ENCODE measurements at places on chromosomes 6 and 20.

DNA sequence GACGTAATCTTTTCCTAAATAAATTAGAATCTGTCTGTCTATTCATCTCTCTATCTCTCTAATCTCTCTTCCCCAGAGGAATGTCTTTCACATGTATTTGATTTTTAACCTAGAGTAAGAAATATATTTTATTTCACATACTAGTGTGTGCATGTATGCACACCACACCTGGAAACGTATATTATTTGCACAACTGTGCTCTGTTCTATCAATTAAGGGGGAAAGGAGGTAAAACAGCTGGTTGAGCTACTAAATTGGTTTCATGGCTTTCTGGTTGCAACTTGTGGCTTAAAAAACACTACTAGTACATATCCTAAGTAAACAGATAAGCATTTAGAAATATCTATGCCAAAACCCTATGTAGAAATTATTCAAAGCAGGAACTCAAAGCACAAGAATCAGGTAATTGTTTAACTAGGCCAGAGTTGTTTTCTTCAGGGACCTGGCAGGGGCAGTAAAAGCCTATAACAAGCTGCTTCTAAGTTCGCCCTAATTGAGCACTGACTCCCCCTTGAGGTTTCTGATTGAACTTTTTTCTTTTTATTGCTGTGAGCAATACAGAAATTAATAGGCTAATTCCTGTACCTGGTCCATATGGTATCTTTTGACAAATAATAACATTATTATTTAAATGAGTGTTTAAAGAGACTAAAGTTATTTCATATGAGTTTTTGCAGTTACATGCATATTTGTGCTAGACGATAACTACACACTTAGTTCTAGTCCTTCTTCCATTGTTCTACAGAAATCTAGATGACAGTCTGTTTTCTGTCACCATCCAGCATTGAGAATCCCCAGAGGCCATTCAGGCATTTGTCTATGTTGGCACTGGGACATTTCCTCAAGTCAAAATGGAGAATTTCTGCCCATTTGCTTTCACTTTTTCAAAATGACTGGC lies 88.6 kb downstream of the MCHR2 start:
- peak; percentile 38 for DNase-seq

DNA sequence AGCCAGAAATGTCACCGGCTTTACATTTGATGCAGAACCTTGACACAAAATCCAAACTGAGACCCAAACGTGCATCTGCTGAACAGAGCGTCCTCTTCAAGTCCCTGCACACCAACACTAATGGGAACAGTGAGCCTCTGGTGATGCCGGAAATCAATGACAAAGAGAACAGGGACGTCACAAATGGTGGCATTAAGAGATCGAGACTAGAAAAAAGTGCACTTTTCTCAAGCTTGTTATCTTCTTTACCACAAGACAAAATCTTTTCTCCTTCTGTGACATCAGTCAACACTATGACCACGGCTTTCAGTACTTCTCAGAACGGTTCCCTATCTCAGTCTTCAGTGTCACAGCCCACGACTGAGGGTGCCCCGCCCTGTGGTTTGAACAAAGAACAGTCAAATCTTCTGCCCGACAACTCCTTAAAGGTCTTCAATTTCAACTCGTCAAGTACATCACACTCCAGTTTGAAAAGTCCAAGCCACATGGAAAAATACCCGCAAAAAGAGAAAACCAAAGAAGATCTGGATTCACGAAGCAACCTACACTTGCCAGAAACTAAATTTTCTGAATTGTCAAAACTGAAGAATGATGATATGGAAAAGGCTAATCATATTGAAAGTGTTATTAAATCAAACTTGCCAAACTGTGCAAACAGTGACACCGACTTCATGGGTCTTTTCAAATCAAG lies 108.4 kb downstream of the RTN4IP1 start:
- DNase-seq = no peak

- no peak for DNase-seq
These were observed 12.5 kb downstream of the GCM1 start for GRCh38 chr6:53136000-53136609.

GRCh38 chr6:145816392-145816791 lies 1.8 kb upstream of the FBXO30 start:
- no peak for DNase-seq

DNA sequence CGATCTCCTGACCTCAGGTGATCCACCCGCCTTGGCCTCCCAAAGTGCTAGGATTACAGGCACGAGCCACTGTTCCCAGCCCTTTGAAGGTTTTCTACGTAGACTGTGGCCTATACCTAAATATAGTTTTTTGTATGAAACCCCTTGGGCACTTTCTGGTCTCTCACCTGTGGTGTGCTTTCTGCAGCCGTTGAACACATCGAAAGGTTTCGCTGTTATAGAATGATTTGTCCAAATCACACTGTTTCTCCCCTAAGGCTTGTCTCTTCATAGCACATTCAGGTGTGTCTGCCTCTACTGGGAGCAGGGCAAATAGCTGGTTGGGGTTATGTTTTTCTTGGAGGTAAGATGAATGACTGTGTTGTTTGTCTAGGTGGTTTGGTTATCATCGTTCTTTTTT lies 597.9 kb downstream of the RNF144B start:
- DNase-seq = no peak

- peak; percentile 87 for DNase-seq
These were observed 14.2 kb upstream of the BNIP5 start for GRCh38 chr6:36350681-36351571.

DNA sequence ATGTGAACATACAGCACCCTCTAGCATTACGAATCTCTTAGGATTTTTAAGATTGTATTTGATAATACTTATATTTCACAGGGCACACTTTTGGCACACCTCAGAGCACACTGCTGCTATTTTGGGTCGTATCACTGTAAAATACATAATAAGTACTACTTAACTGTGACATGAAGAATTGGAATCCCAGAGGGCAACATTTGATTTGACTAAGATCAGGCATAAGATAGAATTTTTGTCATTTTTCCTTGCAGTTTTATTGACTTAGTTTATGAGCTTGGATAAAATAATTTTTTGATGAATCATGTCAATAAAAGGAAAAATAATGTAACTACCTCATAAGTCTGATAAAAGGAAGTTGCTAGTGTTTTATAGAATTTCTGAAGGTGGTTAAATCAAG lies 22.4 kb downstream of the MRS2 start:
- DNase-seq = no peak

- no peak for DNase-seq
These were observed 38.2 kb upstream of the SLCO4A1 start for GRCh38 chr20:62603907-62604785.

GRCh38 chr6:169132352-169132940 lies 121.2 kb downstream of the THBS2 start:
- peak; percentile 10 for DNase-seq

- DNase-seq = no peak
These were observed 26.7 kb upstream of the TMEM14A start for GRCh38 chr6:52644253-52644652.

- no peak for DNase-seq
These were observed 661 bp downstream of the LCA5 start for GRCh38 chr6:79536585-79536953.

GRCh38 chr6:38095054-38095453 lies 275.5 kb downstream of the ZFAND3 start:
- peak; percentile 62 for DNase-seq

DNA sequence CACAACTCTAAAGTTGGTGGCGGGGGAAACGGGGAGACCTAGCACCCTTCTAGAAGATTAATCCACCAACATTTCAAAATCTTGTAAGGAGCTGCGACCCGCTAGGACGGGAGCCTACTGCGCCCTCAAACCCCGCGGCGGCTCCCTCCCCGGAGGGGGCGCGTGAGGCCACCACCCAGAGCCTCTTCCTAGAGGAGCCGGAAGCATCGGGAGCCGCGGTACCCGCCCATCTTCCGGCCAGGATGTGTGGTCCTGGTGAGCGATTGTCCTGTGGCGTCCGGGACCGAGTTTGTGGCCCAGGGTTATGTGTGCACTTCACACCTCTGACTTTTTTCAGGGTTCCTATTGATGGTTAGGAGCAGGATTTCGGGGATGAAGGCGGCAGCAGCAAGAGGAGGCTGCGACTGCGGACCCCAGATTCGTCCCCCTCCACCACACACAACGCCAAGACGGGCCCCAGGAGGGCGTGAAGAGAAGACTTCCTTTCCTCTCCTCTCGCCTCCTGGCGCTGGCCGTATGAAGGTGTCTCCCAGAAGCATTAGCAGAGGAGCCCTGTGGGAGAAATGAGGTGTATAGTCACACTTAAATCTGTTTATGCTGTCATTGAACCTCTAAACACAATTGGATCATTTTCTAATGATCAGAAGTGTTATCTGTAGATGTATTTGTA lies 10.7 kb downstream of the ZNF165 start:
- no peak for DNase-seq

DNA sequence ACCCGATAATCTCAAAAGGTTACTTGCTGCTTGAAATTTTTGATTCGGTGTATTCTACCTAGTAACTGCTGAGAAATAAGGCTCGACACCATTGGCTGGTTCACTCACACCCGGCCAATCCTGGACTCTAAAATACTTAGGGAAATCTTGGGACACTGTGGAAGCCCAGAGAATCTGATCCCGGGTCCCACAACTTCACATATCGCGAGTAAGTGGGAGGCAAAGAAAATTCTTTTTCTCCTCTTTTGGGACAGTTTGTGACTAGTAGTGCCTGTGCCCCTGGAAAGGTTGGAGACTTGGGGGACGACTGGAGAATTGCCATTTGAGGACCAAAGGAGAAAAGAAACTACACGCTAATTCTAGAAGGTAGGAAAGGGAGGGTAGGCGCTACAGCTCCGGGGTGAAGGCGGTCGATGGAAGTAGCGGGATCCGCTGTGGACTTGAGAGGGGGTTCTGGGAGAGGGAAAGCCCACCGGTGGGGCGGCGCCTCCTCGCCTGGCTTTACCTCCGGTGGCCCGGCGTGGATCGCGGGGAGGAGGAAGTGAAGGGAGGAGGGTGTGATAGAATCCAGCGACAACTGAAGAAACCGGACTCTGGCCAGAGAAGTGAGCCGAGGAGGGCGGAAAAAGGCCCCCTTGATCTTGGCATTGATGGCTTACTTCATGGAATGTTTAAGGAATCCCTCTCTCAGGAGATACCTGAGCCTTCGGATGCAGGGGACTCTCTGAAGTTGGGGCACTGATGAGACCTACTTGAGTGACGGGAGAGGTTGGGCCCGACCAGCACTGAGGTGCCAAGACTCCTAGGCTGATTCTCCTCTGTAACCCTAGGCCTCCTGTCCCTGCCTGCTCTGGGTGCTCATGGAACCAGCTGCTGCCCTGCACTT lies 18.8 kb upstream of the BTN3A3 start:
- peak; percentile 92 for DNase-seq

GRCh38 chr6:169701311-169701953 lies 397 bp downstream of the WDR27 start:
- DNase-seq = peak; percentile 62

DNA sequence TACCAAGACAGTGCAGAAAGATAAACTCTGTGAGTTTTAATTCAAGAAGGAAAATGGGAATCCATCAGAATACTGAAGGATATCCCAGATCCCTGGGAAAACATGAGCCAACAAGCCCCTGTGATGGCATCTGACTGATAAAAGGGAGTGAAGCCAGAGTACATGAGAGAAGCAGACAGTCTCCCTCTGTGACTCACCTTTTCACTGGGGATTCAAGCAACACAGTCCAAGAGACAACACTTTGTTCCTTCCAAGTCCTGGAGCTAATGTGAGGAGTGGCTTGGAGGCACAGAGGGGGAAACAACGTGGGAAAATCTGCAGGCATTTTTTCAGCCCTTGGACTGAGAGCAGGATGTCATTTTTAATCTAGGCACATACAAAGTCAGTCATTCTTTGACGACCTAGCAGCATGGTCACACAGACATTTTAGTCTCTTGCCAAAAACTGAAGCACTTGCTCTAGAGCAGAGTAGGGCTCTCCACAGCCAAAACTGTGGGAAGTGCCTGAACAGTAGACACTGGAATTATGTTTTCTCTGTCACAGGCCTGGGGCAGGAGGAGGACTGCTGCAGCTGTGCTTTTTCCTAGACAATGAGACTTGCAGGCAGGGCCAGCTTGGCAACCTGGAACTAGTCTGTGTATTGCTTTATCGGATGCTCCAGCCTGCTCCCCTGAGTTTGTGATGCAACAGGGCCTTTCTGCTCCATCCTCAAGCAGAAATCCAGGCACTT lies 465.0 kb upstream of the GJE1 start:
- DNase-seq = no peak

DNA sequence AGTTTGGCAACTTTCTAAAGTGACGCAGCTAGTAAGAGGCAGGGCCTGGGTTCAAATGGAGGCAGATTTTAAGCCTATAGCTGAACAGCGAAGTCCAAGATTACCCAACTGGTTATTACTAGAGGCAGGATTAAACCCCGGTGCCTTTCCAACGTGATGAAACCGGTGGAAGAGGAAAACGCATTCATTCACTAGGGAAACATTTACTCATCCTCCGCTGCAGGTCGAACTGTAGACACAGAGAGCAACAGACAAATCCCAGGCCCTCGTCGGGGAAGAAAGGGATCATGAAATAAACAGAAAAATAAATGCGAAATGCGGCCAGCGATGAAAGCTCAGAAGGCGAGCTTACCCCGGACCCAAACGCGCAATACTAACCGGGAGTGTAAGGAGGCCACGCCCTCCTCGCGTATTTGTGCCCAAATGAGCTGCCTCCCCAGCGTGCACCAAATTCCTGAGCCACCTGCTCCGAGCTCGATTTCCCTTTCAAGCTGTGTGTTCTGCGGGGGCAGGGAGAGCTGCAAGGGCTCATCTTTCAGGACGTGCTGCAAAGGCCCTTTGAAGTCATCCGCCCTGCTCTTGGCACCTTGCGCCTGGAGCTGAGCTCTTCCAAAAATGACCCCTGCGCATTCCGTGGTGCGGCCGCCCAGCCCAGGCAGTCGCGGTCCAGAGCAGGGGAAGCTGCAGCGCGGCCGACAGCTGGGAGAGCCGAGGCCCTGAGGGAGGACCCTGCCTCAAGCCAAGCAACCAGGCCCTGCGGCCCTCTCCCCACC lies 46.9 kb downstream of the PDYN start:
- DNase-seq = no peak

DNA sequence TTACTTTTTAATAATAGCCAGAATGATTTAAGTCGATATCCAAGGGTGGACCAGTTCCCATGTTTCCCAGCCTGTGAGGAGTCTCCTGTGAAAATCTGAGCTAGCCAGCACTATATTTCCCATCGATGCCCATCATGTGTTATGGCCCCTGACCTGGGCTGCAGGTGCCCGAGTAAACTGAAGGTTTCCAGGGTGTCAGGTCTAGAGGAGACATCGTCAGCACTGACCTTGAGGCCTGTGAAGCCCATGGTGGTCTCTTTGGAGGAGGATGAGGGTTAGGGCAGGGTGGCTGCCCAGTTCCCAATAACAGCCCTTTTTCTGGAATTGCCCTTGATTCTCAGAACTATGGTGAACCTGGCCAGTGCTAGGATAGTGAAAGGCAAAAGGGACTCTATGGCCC lies 63.0 kb upstream of the TOP1 start:
- no peak for DNase-seq

DNA sequence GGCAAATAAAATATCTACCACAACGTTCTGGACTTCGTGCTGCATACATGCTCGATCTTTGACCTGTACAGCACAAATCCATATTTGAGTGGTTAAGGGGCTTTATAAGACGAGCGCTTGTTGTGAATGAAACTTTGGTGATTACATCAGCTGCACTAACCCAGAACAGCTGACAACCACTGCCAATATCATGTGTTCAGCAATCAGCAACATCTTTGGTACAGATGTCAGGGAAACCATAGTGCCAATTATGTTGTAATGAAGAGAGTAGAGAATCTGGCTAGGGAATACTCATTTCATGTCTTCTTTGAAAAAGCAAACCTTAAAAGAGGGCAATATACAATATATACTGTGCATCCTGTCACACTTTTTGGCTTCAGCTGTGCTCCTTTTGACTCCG lies 188.6 kb upstream of the NT5E start:
- no peak for DNase-seq

Data from osteoblast (primary cell).